ELF-1 (cell line): ENCODE measurements at places on chromosomes 6 and 20.

GRCh38 chr6:39111280-39111679 is 3.7 kb downstream of the SAYSD1 start:
- no peak for DNase-seq

DNA sequence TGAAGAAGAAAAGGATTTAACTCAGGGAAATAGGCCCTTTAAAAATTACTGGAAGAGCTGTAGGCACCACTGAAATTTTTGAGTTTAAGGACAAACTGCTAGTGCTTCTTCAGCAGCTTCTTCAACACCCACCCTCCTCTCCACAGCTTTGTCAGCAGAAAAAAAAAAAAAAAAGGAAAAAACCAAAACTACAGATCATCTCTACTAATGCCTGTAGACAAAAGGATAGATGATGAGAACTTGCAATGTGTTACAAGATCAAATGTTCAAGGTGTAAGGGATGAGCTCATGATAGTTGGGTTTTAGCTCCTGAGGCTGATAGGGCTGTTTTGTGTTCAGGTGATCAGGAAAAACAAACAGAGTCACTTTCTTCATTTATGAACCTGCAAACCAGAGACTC is 55.2 kb upstream of the PREP start:
- no peak for DNase-seq

- DNase-seq: no peak
These were observed 453.1 kb upstream of the SLC35B3 start for GRCh38 chr6:8888468-8888867.

DNA sequence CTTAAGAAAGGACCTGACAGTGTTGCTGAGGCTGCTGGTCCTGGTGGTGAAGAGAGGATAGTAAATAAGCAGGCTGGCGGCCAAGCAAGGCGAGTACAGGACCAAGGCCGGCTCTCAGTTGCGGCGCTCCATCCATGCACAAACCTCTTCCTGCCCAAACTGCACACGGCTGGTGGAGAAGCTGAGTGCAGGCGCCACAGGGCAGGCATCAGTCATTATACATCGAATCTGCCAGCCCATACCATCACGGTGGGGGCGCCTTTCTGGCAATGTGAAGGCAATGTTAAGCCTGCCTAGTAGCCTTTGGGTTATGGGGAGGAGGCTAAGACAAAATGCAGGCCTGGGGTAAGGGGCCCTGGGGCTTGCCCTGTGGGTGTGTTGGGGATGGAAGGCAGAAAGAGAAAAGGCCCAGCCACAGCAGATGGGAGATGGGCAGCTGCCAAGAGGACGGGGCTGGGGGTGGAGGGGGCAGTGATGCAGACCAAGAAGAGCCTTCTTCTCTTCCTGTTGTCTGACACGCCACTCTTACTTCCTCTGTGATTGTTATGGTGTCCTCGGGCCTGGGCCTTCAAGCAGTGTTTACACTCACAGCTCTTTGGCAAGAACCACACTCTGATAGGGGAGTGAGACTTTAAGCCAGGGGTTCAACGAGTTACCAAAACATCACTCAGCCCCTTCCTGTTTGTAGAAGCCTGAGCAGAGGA is 20.3 kb upstream of the KCNK16 start:
- no peak for DNase-seq

- DNase-seq: no peak
These were observed 371.1 kb downstream of the FARS2 start for GRCh38 chr6:5632348-5632935.

DNA sequence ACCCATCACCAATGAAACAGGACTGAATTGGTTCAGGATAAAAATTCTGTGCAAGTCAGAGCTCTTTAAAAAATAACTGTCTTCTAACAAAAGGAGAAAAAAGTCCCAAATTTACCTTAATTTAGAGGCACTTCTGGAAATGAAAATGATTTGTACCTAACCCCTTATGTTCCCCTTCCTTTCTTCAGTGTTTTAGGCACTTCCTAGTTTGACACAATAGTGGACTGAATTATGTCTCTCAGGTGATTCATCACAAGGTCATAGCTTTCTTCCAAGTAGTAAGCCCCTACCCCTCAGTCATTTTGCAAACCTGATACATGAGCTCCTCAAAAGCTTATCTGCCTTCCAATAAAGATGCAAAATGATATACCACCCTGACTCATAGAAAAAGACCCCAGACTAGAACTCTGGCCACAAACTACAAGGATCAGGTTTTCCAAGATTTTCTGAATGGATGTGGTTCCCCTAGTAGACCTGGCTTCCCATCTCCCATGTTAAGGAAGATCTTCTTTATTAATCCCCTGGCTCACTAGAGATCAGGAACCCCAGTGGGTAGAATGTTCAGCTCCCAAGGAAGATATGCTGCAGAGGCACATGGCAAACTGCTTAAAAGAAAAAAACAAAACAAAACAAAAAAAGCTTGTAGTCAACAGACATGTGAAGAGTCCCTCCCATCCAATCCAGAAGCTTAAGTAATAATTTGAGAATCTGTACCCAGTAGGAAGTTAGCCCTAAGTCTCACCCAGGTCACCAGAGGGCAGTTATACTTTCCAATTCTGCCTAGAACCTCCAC is 3.6 kb downstream of the PPP1R10 start:
- no peak for DNase-seq

- no peak for DNase-seq
These were observed 758.0 kb upstream of the CHD6 start for GRCh38 chr20:42376131-42376530.

GRCh38 chr6:166019214-166019613 is 148.4 kb downstream of the TBXT start:
- no peak for DNase-seq

DNA sequence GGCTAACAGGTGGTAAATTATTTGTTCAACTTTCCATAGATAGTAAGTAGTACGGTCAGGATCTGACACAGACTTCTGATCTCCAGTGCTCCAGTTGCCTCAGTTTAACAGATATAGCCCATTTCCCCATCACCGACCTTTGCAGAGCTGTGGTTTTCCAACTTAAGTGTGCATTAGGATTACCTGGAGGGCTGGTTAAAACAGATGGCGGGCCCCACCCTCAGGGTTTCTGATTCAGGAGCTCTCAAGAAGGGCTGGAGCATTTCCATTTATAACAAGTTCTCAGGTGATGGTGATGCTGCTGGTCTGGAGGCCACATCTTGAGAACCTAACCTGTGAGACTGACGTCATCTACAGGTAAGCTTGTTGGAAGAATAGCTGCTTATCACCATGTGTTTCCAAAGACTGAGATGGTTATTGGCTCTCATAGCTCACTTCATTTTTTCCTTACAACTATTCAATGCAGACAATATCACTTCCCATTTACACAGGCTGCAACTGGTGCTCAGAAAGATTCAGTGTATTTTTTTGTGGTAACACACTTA is 360.1 kb upstream of the CHD6 start:
- no peak for DNase-seq

- no peak for DNase-seq
These were observed 49.1 kb downstream of the UTRN start for GRCh38 chr6:144334150-144334708.

DNA sequence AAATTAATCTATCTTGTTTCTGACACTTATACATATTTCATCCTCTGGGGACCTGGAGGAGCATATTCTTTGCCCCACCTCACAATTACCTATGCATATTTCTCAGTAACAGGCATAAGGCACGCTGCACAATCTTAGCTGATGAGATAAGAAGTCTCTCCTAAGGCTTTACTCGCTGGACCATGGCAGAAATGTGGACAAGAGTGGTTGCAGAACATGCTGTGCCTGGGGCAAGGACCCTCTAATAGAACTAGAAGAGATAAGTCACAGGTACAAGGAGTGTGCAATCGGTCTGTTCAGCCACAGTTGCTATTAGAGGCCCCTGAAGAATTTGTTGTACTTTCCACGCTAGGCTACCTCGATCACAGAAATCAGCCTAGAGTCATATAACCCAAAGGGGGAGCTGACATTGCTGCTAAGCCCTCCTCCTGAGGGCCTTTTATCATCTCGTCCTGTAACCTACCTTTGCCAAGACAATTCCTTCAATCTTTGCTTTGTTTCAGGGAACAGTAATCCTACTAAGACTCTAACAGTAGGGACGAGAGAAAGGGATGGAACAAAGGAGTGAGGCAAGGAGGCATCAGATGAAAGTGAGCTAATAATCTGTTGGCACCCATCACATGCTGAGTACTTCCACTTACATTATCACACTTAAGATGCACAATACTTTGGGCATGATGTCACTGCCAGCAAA is 16.1 kb upstream of the DEFB129 start:
- no peak for DNase-seq

GRCh38 chr20:58818586-58819285 is 32.0 kb downstream of the GNAS-AS1 start:
- no peak for DNase-seq

- DNase-seq: peak; percentile 34
These were observed 26.7 kb downstream of the MDN1 start for GRCh38 chr6:89792881-89793280.

DNA sequence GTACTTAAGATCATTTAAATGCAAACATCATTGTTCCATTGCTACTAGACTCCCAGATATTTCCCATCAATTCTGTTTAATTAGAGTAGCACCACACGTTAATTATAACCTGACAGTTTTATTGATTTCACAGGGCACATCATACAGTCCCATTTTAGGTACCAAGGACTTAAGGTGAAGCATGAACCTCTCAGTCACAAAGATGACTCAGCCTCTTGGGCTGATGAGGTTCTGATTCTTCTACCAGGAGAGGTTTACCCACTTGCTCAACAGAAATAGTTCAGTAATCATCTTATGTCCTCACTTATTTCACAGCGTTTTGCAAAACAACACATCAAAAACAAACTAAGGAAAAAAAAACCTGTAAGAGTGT is 98.5 kb downstream of the HIVEP2 start:
- no peak for DNase-seq

- DNase-seq: peak; percentile 43
These were observed 192.8 kb downstream of the LY86 start for GRCh38 chr6:6781172-6781872.

- no peak for DNase-seq
These were observed 534.2 kb downstream of the HACE1 start for GRCh38 chr6:104325341-104326172.

- no peak for DNase-seq
These were observed 446.6 kb upstream of the JAG1 start for GRCh38 chr20:11120431-11120830.

GRCh38 chr6:34358389-34358905 is 34.0 kb downstream of the NUDT3 start:
- no peak for DNase-seq

- no peak for DNase-seq
These were observed 39.8 kb upstream of the BACH2 start for GRCh38 chr6:90336388-90336947.

DNA sequence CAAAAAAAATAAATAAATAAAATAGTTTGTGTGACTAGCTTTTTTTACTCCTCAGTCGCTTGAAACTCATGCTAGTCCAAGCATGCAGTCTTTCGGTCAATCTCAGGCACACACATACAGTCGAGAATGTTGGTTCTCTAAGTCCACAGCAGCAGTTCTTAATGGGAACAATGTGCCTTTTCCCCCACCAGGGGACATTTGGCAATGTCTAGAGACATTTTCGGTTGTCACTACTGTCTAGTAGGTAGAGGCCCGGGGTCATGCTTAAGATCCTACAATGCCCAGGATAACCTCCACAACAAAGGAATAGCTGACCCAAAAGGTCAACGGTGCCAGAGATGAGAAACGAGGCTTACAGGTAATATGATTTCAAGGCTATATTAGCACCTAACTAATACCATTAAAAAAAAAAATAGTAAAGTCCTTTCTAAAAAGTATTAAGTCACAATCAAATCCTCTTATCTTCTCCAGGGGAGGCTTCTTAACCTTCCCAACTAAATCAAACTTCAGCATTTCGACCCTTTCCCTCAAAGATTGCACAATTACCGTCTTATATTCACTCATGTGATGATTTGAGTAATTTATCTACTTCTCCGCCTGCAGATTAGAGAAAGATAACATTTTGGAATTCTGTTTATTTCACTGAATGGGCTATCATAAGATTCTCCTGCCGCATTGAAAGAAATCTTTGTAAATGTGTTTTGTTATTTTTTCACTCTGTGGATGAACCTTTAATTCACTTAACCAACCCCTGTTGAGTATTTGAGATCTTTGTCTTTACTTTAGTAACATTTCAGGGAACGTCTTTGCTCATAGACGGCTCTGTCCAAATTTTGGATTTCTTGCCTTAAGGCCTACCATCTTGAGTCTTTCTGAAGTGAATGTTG is 8.1 kb upstream of the SALL4 start:
- peak; percentile 52 for DNase-seq

DNA sequence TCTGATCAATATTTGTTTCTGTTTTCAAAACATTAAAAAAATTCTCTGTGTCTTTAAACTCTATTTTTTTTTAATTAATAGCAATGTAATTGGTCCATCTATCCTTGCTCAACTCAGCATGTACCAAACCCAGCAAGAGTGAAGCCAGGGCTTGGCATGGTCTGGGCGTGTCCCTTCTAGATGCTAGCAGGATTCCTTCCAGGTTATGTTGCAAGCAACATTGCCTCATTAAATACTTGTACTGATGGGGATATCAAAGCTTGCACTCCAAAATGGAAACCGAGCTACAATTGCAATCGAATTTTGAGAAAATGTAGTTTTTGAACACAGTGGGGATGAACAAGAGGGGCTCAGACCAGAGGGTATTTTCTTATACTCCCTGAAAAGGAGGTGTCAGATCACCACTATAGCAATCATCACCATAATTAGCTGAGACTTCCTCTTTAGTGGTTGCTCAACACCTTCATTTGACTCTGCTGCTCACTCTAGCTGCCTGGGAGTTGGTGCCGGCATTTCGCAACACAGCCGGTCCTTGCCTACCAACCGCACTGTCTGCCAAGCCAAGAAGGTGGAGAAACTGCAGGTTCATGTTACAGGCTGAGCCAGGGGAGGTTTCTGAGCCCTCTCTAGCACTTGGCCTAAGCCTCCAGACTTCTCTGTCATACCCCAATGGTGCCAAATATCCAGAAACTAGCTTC is 67.8 kb upstream of the RALGAPA2 start:
- DNase-seq: no peak

- no peak for DNase-seq
These were observed 29.0 kb downstream of the RTN4IP1 start for GRCh38 chr6:106600329-106600728.

- DNase-seq: no peak
These were observed 22.1 kb downstream of the RPP40 start for GRCh38 chr6:4981761-4982160.

DNA sequence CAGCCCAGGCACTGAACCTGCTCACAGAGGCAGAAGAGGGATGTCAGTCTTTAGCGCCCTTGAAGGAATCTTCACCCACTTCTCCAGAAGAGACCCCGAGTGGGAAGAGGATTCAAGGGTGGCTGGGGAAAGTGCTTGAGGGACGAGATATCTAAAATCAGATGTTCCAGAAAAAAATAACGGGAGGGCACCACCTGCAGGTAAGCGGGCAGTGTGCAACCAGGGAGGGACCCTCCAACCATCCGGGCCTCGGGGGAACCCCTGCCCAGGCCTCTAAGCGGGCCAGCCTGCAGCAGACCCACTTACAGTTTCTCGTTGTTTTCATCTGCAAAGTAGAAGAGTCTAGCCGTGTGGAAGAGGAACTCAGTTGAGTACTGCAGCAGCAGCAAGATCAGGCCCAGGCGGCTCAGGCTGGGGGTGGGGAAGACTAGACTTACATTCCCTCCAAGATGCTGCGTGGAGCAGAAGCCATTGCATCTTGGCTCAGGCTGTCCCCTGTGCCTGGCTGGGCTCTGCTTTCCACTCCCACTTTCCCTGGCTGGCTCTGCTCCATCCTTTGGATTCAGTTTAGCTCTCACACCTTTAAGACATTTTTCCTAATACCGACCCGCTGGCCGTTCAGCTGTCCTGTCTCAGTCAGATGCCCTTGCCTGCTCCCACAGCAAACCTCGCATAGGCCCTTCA is 71.0 kb downstream of the TRAM2 start:
- no peak for DNase-seq

GRCh38 chr6:27312146-27312949 is at the start of gene POM121L2:
Gene POM121L2, minus strand, starts transcription at chr6:27312273. Its CDS starts 103 bp downstream, at chr6:27312170.
- peak; percentile 94 for DNase-seq

- no peak for DNase-seq
These were observed 58.8 kb upstream of the MAP3K7 start for GRCh38 chr6:90645634-90646033.
